ENCODE measurements at places on chromosomes 7 and 10. TPM values are rescaled to one million over a fixed set of nuclear protein-coding genes. Genes with fewer than 3 reads are reported as not detected.

- no peak for DNase-seq
These were observed 65.5 kb downstream of the BPGM start for GRCh38 chr7:134712196-134712595.

GRCh38 chr10:1054684-1055083 lies 1.5 kb upstream of the WDR37 start:
- DNase-seq = no peak

DNA sequence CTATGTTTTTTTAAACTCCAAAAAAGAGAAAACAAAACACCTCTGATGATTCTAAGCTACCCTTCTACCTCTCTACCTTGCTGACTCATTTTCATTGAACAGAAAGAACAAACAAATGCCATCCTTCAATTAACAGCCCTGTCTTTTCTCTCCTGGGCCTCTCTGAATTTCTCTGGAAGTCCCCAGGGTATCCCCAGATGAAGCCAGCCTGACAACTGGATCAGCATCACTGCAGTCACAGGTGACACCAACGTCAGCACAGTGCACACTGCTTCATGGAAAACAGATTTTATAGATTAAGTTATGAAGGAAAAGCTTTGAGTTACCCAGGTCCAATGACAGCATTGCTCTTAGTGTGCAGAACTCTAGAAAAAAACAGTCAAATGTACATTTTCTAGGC lies 5.7 kb downstream of the HUS1 start:
- no peak for DNase-seq

GRCh38 chr10:50600831-50601477 lies 22.8 kb downstream of the SGMS1 start:
- DNase-seq = no peak

PDE6C gene
- not detected for polyA plus RNA-seq

PLPP4 gene
- polyA plus RNA-seq = 0.10 TPM
